LoVo (cell line): ENCODE measurements at places on chromosomes 2 and 18.

DNA sequence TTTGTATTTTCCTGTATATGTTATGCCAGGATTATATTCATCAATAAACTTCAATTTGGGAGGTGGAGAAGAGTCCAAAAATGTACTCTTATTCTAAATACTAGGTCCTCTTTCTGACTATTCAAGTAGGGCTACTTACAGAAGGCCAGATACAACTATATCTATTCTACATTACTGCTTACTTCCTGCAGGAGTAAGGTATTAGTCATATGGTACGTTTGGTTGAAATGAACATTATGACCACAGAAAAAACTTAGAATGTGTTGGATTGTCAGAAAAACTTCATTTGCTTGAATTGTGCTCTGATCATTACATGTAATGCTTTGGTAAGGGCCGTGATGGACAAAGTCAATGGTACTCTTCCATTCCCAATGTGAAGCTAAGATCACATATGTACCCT lies 35.0 kb downstream of the STAT4 start:
- DNase-seq, result no peak

GRCh38 chr18:46629361-46629760 lies 27.7 kb downstream of the LOXHD1 start:
- no peak for DNase-seq

- no peak for DNase-seq
Observed at GRCh38 chr2:127015106-127015910, 91.6 kb downstream of the BIN1 start.

- DNase-seq, result no peak
Observed at GRCh38 chr2:39128919-39129391, 8.1 kb upstream of the SOS1 start.

GRCh38 chr2:62334009-62334408 lies 138.1 kb downstream of the B3GNT2 start:
- DNase-seq, result no peak

DNA sequence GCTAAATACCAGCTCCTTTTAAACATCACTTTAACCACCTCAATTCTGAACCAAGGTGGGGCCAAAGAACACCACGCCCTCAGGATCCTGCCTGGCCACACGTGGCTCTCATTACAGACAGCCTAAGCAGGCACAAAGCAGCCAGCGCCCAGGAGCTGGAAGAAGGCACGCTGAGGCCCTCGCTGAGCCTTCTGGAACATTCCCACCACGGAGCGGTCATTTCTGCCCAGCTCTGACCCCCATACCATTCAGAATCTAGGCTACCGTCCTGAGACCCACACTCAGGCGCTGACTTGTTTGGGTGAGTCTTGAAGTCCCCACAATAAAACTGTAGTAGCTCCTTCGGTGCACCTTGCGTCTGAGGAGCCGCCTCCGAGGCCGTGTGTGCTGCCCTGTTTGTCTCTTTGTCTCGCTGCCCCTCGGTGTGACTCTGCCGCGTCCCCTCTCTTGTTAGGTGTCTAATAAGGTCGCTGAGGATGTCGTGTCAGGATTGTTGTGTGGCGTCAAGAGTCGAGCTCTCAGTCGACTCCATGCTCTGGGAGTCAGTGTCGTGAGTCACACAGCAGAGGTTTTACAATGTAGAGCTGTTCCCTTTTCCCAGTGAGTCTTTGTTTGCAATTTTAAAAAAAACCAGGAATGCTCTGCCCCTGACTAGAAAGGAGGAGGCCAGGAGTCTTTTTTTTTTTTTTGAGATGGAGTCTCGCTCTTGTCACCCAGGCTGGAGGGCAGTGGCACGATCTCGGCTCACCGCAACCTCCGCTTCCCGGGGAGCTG lies 242.4 kb downstream of the KLHL29 start:
- DNase-seq, result no peak

DNA sequence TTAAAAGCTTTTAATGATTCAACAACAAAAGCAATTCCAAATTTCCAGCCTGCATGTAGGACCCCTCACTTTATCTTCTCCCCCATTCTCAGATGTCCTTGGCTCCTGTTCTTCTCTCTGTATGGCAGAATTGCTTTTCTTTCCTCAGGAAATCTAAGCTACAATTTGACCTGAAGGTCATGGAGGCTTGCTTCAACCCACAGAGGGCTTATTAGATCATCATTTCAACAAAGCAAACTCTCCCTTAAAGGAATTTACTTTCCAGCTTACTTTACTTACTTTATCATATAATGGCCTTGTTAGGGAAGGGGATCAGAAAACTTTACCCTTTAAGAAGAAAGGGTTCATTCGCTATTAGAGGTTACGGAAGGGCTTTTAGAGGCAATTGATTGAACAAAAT lies 211.5 kb downstream of the RAD51AP2 start:
- no peak for DNase-seq

DNA sequence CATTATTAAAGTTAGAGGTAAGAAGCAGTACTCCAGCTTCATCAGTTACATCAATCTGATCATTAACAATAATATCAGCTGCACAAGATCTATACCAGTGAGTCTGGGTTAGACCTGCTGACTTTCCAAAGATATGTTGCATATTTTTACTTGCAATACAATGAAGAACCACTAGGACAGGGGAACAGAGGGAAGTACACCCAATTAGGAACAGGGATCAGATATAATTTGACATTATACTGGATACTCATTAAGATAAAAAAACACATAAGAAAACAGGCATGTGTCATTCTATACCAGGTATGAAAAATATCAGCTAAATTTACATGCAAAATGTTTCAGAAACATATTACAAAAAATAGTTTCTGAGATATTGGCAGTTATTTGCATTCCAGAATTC lies 995.1 kb upstream of the DDX18 start:
- no peak for DNase-seq

DNA sequence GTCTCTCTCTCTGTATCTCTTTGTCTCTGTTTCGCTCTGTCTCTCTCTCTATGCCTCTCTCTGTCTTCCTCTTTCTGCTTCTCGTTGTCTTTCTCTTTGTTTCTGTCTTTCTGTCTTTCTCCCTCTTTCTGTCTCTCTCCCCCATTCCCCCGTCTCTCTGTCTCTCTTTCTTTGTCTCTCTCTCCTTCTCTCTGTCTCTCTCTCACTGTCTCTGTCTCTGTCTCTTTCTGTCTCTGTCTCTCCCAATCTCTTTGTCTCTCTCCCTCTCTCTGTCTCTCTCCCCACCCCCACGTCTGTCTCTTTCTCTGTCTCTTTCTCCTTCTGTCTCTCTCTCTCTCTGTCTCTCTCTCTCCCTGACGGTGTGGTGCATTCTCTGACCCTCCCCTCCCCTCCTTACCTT lies 71.9 kb upstream of the ZNF516 start:
- no peak for DNase-seq

- DNase-seq, result no peak
Observed at GRCh38 chr2:68216454-68217310, 35.6 kb downstream of the PPP3R1 start.

- no peak for DNase-seq
Observed at GRCh38 chr2:188726626-188727247, 247.4 kb upstream of the COL3A1 start.

DNA sequence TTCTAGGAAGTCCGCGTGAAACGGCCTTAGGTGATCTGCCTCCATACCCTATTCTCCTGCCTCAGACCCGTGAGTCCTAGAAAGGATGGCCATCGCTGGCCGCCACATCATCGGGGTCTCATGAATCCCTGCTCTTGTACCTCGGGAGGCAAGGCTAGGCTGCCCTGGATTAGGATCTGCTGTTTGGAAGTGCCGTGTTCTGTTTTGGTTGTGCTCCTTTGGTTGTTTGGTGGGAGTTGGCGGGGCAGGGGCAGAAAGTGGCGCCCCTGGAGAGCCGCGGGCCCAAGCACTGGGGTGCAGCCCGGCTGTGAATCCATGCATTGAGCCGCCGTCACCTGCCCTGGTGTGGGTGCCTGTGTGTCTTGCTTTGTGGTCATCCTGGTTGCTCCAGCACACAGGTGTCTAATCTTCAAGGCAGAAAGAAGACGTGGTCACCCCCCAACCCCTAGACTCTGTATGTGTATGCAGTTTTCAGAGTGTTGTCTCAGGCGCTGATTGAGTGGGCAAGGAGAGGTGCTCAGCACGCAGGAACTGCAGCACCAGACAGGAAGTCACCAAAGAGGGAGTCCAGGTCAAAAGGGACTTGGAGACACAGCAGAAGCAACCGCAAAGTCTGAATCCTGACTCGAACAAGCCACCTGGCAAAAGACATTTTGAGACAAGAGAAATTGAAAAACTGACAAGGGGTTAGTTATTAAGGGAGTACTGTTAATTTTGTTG lies 80.0 kb upstream of the LDLRAD4 start:
- DNase-seq, result no peak

DNA sequence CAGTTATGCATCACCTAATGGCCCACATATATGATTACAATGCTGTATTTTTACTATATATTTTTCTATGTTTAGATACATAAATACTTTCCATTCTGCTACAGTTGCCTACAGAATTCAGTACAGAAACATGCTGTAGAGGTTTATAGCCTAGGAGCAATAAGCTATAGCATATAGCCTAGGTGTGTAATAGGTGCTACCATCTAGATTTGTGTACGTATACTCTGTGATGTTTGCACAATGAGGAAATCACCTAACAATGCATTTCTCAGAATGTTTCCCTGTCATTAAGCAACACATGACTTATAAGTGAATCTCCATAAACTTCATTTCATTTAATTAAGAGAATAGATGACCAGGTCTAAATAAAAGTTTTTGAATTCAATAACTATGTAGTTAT lies 43.5 kb downstream of the SLC38A11 start:
- DNase-seq, result no peak

DNA sequence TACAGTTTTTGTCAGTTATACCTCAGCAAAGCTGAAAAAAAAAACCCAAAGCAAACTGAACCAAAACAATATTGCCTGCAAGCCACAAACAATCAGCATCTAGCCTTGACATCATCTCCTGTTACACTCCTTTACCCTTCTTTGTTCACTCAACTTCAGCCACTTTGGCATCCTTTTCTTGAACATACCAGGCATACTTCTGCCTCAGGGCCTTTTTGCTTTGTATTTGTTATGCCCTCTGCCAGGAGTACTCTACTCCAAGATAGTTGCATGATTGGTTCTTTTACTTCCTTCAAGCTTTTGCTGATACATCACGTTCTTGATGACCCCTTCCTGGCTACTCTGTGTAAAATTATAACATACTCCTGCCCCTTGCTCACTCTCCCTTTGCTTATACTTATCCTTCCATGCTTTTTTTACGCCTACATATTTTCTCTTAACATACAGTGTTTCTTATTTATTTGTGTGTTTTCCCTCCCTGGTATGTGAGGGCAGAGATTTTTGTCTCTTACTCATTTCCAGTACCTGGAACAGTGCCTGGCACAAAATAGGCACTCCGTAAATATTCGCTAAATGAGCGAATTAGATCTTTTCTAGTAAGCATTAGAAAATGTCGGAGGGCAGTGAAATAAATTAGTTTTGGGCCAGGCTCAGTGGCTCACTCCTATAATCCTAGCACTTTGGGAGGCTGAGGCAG lies 12.7 kb downstream of the ABI2 start:
- DNase-seq, result no peak

GRCh38 chr2:28821295-28821958 lies 10.8 kb downstream of the SPDYA start:
- DNase-seq, result peak; percentile 71

- no peak for DNase-seq
Observed at GRCh38 chr2:49832555-49832954, 678.2 kb upstream of the FSHR start.

DNA sequence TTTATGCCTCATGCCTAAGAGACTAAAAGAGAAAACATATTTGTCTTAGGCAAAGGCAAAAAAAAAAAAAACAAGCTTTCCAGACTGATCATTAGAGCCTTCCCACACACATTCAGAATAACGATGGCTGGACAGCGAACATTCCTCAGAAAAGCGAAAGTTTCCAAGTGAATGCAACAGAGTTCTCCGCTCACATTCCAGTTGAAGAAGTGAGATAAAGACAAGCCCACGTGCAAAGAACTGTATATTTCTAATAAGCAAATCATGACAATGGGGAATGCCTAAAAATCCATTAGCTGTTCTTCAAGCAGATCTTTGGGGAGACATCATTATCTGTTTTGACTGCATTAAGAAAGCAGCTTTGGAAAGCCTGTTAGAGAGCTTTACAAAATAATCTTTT lies 347.9 kb downstream of the METTL4 start:
- DNase-seq, result no peak

GRCh38 chr2:63791387-63791786 lies 50.3 kb upstream of the UGP2 start:
- DNase-seq, result no peak

DNA sequence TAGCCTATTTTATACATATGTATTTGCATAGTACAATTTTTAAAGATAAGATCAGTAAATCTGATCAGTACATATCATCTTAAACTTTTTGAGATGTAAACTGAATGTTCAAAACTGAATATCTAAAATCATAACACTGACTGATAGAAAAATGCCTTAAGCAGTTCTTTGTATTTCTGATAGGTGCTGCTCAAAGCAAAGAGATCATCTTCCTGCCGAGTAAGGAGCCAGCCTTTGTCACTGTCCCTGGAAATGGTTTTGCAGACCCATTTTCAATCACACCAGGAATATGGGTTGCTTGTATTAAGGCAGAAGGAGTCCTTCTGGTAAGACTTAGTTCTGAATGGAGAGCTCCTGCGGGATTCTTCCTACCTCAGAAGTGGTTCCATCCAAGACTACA lies 135.0 kb downstream of the LAMA3 start:
- DNase-seq, result no peak

DNA sequence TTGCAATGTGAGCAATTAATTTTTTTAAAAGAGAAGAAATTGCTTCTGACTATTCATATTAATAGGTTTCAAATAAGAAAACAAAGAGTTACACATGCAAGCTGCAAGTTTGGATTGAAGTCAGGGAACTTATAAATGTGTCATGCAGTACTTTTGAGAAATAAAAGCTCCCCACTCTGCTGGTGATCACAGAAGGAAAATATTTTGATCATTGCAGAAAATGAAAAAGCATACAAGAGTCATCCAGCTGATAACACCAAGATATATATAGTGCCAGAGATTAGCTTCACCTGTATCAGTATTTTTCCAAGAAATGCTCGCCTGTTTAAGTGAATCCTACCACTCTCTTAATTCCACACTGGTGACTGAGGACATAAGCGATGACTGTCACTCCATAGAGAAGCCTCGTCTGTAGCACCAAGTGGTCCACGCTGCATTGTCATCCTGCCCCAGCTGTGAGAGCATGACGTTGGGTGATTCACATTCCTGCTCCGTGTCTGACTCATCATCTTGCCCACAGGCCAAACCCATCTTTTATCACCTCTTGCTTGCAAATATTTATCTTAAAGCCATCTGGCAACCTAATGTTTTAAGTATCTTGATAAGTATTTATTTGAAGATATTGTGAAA lies 178.0 kb downstream of the ASXL3 start:
- DNase-seq, result peak; percentile 64

DNA sequence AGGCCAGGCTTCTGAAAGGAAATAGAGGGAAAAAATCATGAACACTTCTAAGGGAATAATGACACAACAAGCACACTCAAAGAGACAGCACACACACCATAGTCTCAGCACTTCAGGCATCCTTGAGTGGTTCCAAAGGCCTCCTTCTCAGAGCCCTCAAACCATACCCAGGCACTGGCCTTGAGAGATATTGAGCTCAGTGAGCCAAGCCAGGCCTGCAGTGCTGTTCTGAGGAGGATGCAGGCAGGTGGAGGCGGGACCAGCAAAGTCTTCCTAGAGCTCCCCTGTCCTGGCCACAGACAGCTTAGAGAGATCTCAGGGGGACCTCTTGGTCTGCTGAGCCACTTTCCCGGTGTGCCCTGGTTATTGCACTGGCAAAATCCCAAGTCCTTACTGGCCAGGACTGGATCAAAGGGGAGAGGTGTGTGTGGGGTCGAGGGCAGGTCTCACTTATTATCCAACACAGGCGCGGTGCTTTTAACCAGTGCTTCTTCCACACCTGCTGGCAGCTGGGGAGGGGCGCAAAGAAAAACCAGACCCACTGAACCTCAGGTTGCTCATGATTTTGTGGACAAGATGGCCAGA lies 86.8 kb upstream of the HAAO start:
- DNase-seq, result no peak
